ENCODE measurements at places on chromosomes 16 and 17.

GRCh38 chr17:4950075-4950745 is 709 bp upstream of the ENO3 start:
- DNase-seq = peak; percentile 42

GRCh38 chr16:72898216-72898825 is 149.6 kb downstream of the ZFHX3 start:
- no peak for DNase-seq

- peak; percentile 47 for DNase-seq
Observed at GRCh38 chr17:43907425-43907981, at the start of gene MPP2. Gene MPP2, minus strand, starts transcription at chr17:43907536. Its CDS starts 3,076 bp downstream, at chr17:43904460.

DNA sequence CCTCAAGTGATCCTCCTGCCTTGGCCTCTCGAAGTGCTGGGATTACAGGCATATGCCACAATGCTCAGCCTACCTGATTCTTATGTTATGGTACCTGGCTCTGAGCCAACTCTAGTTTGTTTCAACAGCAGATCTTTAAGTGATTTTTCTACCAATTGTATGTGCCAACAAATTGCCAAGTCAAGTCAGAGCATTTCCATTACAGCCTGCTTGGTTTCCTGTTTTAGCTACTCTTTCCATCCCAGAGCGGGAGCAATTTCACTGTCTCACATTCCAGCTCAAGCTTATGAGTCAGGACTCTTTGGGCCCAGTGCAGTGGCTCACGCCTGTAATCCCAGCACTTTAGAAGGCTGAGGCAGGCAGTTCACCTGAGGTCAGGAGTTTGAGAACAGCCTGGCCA is 30.8 kb upstream of the RBBP6 start:
- DNase-seq = no peak
